HS-27A (cell line): ENCODE measurements at places on chromosomes 12 and 14.
A peak's percentile ranks its signal among the peaks of the same experiment; 100 is the strongest.

DNA sequence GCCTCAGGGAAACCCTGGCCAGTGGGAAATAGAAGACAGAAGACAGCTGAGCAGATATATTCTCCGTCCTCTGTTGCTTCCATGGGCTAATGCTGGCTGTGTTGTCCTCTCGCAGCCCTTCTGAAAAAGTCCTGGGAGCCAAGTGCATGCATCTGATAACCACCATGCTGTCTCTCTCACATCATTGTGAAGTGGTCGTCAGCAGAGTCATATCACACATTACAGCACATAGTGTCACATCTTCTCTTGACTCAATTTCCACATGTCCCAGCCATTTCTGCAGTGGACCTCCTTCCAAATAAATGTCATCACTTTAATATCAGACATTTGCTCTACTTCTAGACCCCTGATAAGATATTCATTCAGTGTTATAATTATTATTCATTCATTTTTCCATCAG, 3.8 kb downstream of the TAS2R20 start:
- no peak for DNase-seq

DNA sequence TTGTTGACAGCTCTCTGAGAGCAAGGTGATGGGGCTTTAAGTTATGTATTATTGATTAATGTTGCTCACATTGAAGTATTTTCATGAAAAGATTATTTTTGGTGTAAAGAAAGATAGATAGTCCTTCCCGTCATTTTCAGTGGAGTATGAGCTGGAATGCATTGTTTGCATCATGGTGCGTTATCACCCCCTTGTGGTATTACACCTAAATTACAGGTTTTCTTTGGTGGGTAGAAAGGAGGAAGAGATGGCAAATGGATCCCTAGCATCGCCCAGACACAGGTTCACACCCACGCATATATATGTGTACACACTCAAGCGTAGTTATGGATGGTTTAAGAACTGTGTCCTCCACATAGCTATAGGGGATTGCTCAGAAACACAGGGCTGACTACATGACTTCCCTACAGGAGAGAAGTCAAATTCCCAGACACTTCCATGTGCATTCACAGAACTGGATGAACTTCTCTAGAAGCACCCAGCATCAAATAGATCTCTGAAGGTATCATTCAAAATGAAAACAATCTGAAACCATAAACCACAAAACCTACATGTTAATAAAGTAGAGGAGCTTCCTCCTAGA, 14.4 kb upstream of the SERPINA10 start:
- no peak for DNase-seq

DNA sequence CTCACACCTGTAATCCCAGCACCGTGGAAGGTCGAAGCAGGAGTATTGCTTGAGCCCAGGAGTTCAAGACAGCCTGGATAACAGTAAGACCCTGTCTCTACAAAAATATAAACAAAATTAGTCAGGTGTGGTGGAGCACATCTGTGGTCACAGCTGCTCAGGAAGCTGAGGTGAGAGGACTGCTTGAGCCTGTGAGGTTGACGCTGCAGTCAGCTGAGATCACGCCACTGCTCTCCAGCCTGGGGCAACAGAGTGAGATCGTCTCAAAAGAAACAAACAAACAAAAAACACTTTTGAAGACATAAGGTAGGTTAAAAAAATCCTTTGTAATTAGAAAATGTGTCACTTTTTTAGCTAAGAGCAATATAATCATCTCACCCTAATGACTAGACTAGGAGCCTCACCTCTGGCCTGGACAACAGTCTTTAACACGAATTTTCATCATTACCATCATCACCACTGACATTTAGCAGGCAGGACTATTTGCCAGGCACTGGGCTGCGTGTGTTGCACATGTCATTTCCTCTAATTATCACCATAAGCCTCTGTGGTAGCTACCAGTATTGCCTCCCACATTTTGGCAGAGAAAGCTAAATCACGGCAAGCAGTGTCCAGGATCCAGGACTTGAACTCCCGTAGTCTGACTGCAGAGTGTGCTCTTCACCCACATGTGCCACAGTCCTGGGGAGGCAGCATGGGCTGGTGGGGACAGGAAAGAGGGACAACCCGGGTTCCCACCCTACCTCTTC, 4.6 kb upstream of the SYCP3 start:
- DNase-seq = no peak

DNA sequence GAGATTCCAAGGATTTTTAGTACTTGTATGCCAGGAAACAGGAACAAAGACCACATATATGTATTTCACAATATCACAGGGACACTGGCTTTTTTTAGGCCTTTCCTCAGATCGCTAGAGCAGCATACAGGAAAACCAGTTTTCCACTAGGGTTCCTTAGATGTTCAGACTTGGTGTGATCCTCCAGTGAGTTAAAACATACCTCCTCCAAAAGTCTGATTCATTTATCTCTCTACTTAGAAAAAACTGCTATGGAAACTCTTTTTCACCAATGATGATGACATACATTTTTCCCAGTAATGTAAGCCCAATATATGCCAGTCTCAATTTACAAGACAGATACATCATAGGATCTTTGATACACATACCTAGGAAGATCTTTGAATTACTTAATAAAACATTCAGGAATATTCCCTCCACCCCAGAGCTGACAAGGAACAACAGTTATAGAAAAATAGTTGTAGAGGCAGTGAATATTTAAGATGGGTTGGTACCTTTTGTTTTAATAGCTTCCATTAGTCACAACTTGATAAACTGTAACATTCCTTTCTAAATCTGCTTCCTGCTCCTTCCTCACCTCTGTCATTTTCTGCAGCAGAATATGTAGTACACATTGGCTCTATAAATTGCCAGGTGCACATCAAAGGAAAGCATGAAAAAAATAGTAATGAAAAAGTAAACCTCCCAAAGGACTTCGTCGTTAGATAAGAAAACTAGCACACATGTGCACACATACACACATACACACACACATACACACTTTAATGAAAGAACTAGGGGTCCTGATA, 27.5 kb downstream of the BCAT1 start:
- no peak for DNase-seq

GRCh38 chr14:64213086-64213485, 81.1 kb downstream of the ESR2 start:
- no peak for DNase-seq

DNA sequence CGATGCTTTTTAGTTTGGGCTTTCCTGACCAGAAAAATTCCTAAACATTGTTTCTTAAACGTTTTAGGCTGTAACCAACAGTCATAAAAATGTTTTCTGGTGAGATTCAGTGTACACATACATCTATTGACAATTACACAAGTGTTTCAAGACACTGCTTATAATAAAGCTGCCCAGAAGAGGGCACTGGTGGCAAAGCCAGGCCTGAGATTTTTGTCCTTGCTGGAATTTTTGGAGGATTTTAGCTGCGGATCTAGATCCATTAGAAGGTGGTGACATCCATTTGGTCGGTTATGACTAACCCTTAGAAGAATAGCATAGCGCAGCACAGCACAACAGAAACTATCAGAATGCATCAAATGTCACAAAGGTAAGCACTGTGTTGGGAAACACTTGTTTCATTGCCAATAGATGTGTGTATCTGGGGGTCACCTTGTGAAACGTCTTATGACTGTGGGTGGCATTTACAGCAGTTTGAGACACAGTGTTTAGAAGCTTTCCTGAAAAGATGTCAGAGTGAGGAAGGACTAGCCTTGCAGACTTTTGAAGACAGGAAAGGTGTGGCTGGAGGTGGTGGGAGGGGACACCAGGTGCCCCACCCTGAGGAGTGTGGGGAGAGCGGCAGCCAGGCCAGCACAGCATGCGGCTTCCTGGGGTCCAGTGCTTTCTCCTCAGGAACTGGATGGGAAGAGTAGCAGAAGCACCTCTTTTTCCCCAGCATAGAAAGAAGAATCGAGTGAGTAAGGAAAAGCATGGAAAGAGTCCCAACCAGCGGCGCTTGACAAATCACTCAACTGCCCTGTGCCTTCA, 54.7 kb upstream of the FKBP4 start:
- DNase-seq = peak; percentile 12

- DNase-seq = no peak
These were observed 166.1 kb upstream of the SYT10 start for GRCh38 chr12:33605757-33606156.

DNA sequence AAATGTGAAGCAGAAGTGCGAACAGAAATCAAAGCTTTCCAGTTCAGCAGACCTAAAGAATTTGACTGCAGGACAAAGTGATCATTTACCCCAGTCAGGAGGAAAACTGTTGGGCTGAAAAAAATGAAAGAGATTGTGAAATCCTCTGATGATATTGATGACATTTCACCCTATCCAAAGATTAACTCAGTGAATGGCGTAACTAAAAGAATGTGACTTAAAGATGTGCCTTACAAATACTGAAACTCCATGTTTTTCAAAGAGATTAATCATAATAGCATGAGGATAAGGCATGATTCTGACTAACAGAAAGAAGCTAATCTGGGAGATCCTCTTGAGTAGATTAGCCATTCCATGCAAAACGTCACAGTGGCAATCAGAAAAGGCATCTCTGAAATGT, 225.6 kb downstream of the DUSP6 start:
- DNase-seq = no peak

GRCh38 chr14:75770635-75771034, 109.6 kb downstream of the TTLL5 start:
- DNase-seq = no peak

DNA sequence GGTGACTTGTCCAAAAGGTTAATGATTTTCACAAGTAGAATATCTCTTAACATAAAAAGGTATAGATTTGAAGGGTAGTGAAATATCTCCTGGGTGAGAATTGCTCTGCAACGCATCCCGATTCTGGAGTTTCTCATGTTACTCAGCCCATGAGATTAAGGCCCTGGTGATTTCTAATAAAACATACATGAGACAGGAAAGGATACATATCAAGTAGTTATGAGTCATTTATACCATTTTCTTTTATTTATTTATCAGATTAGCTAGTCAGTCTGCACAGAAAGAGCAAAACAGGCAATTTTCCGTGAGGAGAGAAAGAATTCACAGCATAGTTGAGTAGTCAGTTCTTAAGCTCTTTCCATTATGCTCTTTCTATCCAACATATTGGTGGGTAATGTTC, 535.6 kb upstream of the ATP2B1 start:
- no peak for DNase-seq

DNA sequence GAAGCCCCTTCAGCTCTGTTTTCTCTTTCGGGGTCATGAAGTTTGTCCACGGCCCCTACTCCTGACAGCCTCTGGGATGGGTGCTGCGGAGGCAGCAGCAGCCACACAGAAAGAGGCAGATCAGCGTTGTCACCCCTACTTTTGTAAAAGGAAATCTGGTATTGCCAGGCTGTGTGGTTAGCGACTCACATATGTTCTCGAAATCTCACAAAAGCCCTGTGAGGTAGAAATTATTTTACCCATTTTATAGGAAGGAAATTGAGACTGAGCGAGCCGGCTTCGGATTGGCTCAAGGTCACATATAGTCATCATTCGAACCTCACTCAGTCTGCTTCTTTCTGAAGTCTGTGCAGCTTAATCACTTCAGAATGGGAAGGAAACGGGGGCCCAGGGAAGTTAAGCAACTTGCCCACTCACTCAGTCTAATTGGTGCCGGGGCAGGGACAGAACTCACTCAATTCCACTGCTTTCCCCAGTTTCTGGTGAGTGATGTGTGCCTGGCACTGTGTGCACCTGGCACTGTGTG, 1.1 kb upstream of the CKAP4 start:
- no peak for DNase-seq

DNA sequence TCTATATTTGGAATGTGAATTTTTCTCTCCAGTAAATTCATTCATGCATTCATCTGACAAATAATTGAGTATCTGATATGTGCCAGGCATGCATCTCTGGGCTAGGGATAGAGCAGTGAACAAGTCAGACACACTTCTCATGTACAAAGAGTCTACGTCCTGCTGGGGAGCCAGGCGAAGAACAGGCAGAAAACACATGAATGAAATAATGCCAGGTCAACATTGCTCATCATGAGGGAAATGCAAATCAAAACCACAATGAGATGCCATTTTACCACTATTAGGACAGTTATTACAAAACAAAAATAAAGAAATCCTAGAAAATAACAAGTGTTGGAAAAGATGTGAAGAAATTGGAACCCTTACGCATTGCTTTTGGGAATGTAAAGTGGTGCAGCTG, 90.3 kb downstream of the PAX9 start:
- no peak for DNase-seq

DNA sequence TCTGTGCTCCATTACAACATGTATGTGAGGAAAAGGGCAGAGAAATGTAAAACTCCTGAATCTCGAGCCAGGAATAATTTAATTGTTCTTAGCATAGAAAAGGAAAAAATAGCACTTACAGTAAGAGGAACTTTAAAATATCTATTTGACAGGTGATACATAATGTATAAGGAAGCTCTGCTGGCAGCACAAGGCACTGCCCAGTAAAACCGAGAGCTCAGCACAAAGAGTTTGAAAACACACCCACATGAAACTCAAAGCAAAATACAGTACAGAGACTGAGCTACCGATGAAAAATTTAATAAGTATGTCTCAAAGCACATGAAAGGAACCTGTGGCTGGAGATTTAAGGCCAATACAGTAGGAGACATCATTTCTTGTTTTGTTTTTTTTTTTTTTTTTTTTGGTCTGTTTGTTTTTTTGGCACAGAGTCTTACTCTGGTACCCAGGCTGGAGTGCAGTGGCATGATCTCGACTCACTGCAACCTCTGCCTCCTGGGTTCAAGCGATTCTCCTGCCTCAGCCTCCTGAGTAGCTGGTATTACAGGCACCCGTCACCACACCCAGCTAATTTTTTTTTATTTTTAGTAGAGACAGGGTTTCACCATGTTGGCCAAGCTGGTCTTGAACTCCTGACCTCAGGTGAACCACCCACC, 19.2 kb downstream of the CLIP1 start:
- no peak for DNase-seq

- DNase-seq = peak; percentile 62
These were observed 10.8 kb upstream of the TCTN2 start for GRCh38 chr12:123659996-123660727.

DNA sequence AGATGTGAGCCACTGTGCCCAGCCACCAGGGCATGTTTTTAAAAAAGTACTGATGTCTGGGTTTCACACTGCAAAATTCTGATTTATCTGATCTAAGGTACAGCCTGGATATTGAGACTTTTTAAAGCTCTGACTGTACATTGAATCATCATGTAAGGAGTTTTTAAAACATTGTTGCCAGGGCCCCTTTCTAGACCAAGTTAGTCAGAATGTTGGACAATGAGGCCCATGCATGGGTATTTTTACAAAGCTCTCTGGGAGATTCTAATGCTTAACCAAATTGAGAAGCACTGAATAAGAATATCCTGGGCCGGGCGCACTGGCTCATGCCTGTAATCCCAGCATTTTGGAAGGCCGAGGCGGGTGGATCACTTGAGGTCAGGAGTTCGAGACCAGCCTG, 16.7 kb downstream of the TMEM19 start:
- DNase-seq = no peak
